ENCODE measurements at places on chromosomes 7 and 10.

DNA sequence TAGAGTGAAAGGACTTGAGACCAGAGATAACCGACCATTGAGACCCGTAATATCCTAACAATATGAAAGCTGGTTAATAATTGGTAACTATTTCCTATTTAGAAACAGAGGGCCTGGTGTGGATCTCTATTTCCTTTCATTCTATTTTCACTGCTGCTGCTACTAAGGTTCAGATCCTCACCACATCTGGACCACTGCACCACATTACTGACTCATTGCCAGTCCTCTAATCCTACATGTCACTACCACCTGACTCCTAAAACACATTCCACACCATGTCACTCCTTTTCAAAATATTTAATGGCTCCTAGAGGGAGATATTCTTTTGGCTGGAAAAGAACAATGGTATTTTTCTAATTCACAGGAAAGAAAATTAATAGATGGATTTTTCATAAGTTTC lies 6.4 kb downstream of the USP54 start:
- no peak for DNase-seq

- DNase-seq: peak; percentile 60
These were observed 146.6 kb downstream of the SH2D4B start for GRCh38 chr10:80684259-80684658.

DNA sequence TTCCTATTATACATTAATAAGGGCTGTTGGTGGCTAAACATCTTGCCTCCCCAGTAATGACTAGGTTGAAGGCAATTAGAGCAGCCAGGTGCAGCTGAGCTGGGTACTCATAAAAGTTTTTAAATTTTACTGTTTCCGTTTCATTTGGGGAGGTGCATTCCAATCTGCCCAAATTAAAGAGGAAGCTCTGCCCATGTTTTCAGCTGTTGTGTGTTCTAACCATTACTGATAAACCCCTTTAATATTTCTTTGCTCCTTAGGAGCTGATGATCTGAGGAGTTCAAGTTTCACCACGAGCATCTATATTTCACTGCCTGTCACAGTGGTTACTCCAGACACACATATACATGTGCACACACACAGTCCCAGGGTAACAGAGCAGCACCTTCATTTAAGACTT lies 94.4 kb downstream of the JAZF1 start:
- no peak for DNase-seq

DNA sequence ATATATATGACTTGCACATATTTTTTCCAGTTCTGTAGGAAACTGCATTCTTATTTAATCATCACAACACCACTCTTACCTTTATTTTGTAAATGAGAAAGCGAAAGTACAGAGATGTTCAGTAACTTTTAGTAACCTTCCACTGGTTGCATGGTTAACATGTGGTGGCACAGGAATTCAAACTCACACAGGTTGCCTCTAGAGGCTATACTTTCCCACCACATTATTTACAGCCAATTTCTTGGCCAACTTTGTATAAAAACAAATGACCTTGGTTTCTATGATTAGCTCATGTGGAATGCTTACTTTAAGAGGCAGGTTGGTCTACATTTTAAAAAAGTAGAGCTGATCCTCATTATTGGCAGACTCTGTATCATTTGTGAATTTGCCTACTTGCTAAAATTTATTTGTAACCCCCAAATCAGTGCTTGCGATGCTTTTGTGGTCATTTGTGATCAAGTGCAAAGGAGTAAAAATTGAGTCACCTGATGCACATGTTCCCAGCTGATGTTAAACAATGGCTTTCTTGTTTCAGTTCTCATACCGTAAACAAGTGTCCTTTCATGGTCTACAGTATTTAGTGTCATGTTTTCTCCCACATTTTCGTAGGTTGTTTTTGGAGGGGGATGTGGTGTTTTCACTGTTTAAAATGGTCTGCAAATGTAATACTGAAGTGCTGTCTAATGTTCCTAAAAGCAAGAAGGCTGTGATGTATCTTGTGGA lies 14.8 kb downstream of the BBS9 start:
- no peak for DNase-seq

GRCh38 chr7:23337374-23337773 lies 38.2 kb downstream of the MALSU1 start:
- no peak for DNase-seq

- DNase-seq: no peak
These were observed 4.6 kb downstream of the MGMT start for GRCh38 chr10:129471447-129472175.

DNA sequence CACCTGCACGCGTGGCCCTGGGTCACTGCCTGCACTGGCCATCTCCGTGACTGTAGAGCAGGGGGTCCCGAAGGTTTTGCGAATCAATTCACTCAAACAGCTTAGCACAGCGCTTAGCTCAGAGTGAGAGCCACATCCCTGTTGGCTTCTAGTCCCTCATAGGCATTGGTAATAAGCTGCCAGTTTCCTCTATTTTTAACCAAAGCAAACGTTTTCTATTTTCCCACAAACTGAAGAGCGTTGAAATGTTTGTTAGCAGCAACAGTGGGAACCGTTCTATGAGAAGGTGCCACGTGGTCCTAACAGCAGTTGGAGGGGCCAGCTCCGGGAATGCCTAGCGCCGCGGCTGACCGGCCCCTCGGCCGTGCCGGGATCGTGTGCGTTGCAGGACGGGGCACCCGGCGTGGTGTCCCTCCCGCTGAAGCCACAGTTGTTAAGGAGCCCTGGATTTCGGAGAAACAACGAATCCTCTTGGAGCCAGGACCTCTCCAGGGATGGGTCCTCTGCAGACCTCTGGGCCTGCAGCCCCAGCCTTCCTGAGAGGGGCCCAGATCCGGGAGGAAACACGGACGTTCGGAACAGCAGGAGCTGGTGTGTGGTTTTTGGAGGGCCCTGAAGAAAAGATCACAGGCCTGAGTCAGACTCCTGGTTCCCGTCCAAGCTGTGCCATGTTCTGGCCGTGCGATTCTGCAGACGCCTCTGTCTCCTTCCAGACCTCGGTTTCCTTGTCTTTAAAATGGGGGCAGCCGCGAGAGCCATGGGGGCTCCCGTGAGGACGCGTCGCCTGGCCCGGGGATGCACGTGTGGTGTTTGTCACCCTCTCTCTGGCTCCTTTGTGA lies 40.3 kb downstream of the FAM20C start:
- no peak for DNase-seq

- DNase-seq: no peak
These were observed 1.7 kb upstream of the SH2B2 start for GRCh38 chr7:102284891-102285539.

All from NCI-H2171 (cell line).